NCI-H524 treated with DMSO at 0.1 percent for 48 hours (cell line): ENCODE measurements at places on chromosomes 16 and 17.

DNA sequence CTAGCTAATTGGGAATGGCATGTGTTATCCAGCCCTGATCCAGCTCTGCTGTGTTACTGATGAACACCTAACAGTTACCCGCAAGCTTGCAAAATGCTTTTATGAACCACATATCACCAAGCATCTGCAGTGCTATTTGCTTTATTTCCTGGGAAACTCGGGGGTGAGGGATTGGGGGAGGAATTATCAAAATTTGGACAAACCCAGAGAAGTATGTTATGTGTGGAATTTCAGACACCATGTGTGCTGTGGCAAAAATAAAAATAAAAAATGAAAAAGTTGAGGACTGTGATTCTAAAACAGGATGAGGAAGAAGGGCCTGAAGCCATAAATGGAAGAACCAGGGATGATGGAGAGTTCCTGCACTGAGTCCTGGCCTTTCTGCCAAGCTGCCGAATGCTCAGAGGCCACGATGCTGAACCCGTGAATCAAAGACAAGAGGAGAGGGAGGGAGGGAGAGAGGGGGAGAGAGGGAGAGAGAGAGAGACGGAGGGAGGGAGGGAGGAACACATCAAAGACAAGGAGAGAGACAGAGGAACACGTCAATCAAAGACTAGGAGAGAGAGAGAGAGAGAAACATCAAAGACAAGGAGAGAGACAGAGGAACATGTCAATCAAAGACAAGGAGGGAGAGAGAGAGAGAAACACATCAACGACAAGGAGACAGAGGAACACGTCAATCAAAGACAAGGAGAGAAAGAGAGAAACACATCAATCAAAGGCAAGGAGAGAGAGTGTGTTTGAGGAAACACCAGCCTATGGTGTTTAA lies 89.8 kb downstream of the MRM3 start:
- no peak for DNase-seq

GRCh38 chr17:1562176-1562643 lies 382 bp downstream of the PITPNA start:
- DNase-seq: no peak

GRCh38 chr17:81910840-81911276 lies 341 bp downstream of the PCYT2 start:
- no peak for DNase-seq

GRCh38 chr17:56834380-56835263 lies 671 bp downstream of the DGKE start:
- no peak for DNase-seq

- no peak for DNase-seq
Observed at GRCh38 chr16:14496786-14497185, 133.3 kb downstream of the PARN start.

DNA sequence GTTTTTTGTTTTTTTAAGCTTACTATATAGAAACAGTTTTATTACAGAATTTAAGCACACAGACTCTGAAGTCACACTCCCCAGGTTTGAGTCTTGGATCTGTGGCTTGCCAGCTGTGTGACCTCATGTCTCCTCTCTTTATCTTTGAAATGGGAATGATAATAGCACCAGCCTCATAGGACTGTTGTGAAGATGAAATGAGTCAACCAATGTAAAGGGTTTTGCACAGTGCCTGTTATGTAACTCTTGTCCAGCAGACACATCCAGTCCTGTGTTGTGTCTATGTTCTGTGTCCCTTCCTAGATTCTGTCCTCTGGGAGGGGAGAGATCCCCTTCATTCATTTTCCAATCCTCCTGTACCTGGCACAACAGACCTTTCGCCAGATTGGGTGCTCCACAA lies 3.1 kb upstream of the CPD start:
- DNase-seq: no peak

GRCh38 chr17:34401165-34401564 lies 38.1 kb upstream of the CCL1 start:
- no peak for DNase-seq

DNA sequence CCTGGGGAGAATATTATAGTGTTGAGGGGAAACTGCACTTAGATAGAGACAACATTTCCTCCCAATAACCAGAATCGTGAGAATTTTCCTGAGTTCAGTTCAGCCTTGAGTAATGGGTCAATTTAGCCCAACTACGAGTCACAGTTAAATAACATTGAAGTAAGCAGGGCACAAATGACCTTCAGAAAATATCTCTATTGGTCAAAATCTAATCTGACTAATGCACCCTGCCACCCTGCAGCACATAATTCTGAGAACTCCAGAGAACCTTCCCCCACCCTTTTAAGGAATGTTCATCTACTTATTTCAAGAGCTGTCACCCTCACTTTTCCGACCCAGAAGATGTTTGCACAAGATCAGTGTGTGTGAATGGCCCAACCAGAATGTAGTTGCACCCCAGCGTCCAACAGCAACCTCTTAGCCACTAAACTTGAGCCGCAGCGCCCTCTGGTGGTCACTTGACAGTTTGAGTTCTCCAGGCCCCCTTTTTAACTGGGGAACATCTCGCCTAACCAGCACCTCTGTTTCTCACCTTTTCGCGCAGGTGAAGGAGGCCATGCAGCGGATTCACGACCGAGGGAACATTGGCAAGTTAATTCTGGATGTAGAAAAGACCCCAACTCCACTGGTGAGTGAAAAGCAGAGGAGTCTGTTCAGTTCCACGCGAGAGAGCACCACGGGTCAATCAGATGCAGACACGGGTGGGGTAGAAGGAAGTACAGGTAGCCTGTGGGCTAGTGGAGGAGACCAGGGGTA lies 50.9 kb upstream of the CLEC3A start:
- DNase-seq: no peak
